ENCODE measurements at places on chromosomes 2 and 18.

DNA sequence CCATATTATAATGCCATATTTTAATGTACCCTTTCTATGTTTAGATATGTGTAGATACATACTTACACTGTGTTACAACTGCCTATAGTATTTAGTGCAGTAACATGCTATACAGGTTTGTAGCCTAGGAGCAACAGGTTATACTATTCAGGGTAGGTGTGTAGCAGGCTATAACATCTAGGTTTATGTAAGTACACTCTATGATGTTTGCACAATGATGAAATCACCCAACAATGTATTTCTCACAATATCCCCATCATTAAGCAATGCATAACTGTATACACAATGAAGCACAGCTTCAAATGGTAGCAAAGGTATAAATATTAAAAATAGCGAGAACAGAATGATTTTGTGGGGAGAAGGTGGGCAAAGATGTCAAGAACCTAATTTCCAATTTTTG, 117.8 kb downstream of the DYM start:
- DNase-seq = no peak

GRCh38 chr18:25167612-25168410, 184.2 kb downstream of the ZNF521 start:
- no peak for DNase-seq

GRCh38 chr2:235843591-235844395, 324.4 kb downstream of the GBX2 start:
- no peak for DNase-seq

- DNase-seq = no peak
These were observed 80.8 kb upstream of the AGAP1 start for GRCh38 chr2:235413064-235413463.

DNA sequence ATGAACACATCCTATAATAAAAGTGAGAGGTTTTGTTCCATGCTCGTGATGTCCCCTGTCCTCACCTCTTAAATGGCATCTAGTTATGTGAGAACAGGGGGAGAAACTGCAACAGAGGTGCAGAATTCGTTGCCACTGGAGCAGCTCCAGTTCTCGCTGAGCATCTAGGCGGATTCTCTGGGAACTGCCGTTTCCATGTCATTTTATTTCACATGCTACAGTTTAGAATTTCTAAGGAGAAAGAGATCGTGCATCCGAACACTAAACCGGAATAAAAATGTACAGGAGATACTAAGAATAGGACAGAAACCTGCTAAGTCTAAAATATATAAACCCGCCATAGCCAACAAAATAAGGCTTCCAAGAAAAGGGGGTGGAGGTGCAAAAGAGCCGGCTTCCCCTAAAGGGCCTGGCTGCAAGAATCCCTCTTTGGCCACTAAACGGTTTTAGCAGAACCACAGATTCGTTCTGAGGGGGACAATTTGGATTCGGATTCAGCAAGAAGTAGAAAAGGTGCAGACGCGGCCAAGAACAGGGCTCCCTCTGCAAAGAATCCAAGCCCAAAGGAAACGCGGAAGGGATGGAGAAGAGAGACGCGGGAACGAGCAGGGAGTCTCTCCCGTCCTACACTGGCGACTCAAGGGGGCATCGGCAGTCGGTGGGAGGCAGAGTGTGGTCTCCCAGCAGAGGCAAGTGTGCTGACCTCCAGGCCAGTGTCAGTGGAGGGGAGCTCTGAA, 1.3 kb downstream of the TMEM163 start:
- DNase-seq = no peak

GRCh38 chr2:40844353-40845277, 392.7 kb upstream of the SLC8A1 start:
- DNase-seq = no peak

- no peak for DNase-seq
These were observed 19.9 kb downstream of the ABCG5 start for GRCh38 chr2:43818761-43819160.

DNA sequence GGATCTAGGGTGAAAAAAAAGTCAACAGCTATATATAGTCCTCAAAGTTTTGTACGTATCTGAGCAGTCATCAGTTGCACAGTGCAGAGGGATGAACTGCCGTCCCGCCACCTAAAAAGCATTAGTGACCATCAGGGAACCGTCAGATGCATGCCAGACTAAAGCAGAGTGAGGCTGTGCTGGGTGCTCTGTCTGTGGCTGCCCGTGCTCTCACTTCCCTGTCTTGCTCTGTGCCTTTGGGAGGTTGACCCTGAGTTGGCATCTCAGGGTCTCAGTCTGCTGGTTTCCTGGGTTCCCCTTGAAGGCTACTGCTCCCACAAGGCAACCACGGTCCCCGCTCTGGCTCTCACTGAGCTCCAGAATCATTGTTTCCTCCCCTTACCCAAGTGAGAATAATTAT, 11.1 kb downstream of the CLUL1 start:
- DNase-seq = no peak
